ENCODE measurements at places on chromosomes 5 and 9.

- DNase-seq: no peak
These were observed 30.6 kb downstream of the HTR4 start for GRCh38 chr5:148623741-148624140.

DNA sequence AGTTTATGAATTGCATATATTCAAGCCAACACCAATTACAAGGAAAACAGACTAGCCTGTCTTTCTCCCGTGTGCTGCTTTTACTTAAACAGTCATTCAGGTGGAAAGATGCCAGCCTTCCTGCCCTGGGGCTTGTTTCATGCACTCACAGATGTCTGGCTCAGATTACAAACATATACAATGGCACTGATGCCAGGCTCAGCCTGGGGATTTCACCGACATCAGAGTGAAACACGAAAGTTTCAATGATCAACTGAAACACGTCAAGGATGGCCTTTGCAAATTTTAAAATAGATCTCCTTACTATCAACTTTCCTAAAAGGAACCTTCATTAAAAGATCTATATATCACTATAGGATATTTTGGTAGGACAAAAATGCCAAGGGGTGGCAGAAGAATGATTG lies 1576.5 kb downstream of the EFNA5 start:
- DNase-seq: peak; percentile 76

DNA sequence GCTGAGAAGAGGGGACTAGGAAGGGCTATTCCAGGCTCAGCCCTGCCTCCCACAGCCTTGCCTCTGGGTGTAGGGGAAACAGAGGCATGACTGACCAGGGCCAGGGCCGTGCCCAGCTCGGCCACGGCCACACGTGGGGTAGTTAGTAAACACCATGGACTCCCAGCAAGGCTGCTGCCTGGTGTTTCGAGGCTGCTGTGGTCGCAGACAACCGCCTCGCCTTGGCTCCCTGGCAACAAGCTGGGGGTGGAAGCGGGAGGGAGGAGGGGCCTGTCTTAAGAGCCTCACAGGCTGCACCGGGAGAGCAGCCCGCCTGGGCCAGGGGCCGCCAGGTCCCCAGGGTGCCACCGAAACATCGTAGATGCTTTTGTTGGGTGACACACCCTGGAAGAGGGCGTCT lies 90.2 kb upstream of the CACNA1B start:
- no peak for DNase-seq

DNA sequence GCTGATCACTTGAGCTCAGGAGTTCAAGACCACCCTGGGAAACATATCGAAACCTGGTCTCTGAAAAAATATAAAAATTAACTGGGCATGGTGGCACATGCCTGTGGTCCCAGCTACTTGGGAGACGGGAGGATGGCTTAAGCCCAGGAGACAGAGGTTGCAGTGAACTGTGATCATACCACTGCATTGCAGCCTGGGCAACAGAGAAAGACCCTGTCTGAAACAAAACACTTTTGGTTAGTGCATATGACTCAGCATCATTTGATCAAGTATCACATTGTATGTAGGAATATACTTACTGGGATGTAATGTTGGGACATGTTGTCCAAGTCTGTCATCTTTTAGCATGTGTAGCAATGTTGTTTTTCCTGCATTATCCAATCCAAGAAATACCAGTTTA lies 12.0 kb downstream of the SAR1B start:
- DNase-seq: no peak

DNA sequence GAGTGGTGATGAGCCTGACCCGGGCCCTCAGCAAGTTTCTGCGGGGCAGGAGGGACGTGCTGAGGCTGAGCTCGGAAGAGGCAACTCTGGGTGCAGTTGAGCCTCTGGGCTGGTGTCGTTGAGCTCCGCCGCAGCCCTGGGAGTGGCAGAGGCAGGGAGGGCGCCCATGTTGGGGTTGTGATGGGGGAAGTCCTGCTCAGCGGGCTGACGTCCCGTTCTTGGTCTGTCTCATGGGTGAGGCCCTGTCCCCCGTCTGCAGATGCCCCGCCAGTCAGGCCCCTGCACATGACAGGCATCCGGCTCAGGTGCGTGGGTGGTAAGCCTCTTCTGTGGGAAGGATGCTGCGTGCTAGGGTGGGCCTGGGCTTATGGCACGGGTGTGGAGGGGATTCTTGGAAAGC lies 64.3 kb downstream of the RXRA start:
- DNase-seq: no peak

GRCh38 chr5:95043234-95043633 lies 241.7 kb downstream of the MCTP1 start:
- no peak for DNase-seq

DNA sequence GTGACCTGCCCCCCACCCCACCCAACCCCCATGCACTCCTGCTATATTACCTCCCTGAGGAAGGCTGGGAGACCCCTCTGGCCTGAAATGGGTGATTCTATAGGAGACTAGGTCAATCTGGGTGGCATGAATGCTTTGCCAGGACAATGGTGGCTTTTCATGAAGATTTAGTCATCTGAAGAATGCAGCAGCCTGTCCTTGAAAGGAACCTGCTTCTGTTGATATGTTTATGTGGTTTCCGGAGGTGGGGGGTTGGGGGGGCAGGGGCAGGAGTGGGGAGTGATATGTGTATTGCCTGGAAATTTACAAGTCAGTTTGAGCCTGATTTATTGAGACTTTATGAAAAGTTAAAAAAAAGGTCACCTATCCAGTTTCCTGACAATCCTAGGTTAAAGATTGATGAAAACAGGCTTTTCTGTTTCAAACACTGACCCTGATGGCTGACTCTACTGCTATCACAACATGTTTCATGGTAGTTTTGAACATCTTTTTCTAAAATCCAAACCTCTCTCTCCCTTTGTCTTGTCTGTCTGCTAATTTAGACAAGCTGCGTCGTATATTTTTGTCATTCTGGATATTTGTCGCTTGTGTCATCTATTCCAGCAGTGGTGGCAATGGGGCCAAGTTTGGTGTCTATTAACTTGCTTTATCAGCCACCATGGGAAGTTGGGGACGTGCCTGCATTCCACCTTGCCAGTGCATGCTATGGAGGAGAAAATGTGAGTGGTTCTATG lies 153.7 kb upstream of the EGFLAM start:
- no peak for DNase-seq

DNA sequence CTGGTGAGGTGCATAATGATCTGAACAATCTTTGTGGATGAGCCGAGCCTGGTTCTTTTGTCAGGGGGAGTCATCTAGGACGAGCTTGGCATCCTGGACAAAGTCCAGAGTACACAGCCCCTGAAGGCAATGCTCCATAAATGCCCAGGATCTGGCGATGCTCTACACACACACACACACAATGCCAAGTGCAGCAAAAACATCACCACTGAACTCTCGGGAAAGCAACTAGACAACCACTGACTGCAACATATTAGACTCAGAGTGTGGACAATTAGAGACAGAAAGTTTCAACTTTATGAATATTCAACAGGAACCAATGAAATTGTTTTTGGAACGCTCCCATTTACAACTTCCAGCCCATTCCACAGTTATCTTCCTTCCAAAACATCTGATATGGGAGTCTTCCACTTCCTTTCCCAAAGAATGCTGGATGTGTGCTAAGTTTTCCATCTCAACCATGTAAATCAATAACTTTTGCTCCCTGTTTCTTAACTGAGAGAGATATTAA lies 227.6 kb upstream of the ANKRD55 start:
- DNase-seq: peak; percentile 7

- DNase-seq: no peak
These were observed 87.6 kb upstream of the PLCXD3 start for GRCh38 chr5:41598011-41598410.
